Astrocyte (in vitro differentiated cells and primary cell): ENCODE measurements at places on chromosomes 7 and 10. TPM values are rescaled to one million over a fixed set of nuclear protein-coding genes. Genes with fewer than 3 reads are reported as not detected.
A peak's percentile ranks its signal among the peaks of the same experiment; 100 is the strongest.

- H3K36me3 ChIP-seq: no peaks in the 10 kb centered on the region
- H3K27ac ChIP-seq: no peak overlapping the region
- no peaks in the 10 kb centered on the region for H3K4me1 ChIP-seq
- H3K27me3 ChIP-seq: peaks cover 16% of the 10 kb centered on the region
- no peak overlapping the region for H3K4me3 ChIP-seq
These were observed 159.0 kb upstream of the UNC5B start for GRCh38 chr10:71053169-71053895.

CCDC3 gene
- total RNA-seq: 25.8 and 52.1 TPM in 2 replicates

- no peaks in the 10 kb centered on the region for H3K27me3 ChIP-seq
- H3K4me1 ChIP-seq: no peaks in the 10 kb centered on the region
- peak; percentile 62 for DNase-seq
- H3K27ac ChIP-seq: no peak overlapping the region
- H3K36me3 ChIP-seq: peaks cover 4% of the 10 kb centered on the region
- no peak overlapping the region for H3K4me3 ChIP-seq
These were observed 92.6 kb downstream of the MLLT10 start for GRCh38 chr10:21626457-21627161.

GRCh38 chr7:128837521-128837921 lies 7.3 kb downstream of the FLNC start:
- no peak overlapping the region for H3K4me3 ChIP-seq
- H3K36me3 ChIP-seq: peaks cover 50% of the 10 kb centered on the region
- H3K27me3 ChIP-seq: no peaks in the 10 kb centered on the region
- DNase-seq: no peak
- peaks cover 50% of the 10 kb centered on the region for H3K4me1 ChIP-seq
- H3K27ac ChIP-seq: no peak overlapping the region

DNA sequence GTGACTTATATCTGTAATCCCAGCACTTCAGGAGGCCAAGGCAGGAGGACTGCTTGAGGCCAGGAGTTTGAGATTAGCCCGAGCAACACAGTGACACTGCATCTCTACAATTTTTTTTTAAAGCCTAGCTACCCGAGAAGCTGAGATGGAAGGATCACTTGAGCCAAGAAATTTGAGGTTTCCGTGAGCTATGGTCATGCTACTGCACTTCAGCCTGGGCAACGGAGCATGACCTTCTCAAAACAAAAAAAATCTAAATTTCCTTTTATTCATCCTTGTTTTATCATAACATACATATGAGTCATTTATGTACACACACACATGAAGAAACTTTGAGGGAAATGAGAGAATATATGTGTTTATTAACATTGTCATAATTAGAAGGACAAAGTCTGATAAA lies 277.5 kb upstream of the MAGI2 start:
- no peak overlapping the region for H3K27ac ChIP-seq
- no peak overlapping the region for H3K4me3 ChIP-seq
- no peak for DNase-seq
- no peaks in the 10 kb centered on the region for H3K4me1 ChIP-seq
- H3K36me3 ChIP-seq: no peaks in the 10 kb centered on the region

TMEM139 gene
- total RNA-seq: 0.20 TPM in 1 of 2 replicates, not detected in the other

DNA sequence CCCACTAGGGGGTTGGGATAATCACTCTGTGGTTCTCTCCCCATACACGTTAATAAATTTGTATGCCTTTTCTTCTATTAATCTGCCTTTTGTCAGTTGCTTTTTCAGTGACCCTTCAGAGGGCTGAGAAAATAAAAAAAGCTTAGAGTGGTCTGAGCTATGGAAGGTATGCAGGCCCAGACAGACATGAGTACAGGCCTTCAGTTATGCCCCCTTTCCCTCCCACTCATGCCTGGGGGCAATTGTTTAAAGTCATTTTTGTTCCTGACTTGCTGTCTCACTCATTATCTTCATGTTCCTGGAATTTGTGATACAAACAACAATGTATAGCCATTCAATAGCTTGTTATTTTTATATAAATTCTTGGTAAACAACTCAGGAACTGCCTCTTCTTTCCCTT lies 170.8 kb downstream of the AKR1D1 start:
- H3K4me3 ChIP-seq: no peak overlapping the region
- peaks cover 20% of the 10 kb centered on the region for H3K4me1 ChIP-seq
- H3K36me3 ChIP-seq: no peaks in the 10 kb centered on the region
- peak overlapping the region; percentile 49 for H3K27ac ChIP-seq

- no peak overlapping the region for H3K4me3 ChIP-seq
- no peaks in the 10 kb centered on the region for H3K4me1 ChIP-seq
- no peak overlapping the region for H3K27ac ChIP-seq
These were observed 112.8 kb upstream of the SFMBT2 start for GRCh38 chr10:7523656-7524055.

NPY gene
- 0.57 TPM in 1 of 2 replicates, not detected in the other for total RNA-seq

SEMA3D gene
- total RNA-seq: 9.1 and 17.7 TPM in 2 replicates

DNA sequence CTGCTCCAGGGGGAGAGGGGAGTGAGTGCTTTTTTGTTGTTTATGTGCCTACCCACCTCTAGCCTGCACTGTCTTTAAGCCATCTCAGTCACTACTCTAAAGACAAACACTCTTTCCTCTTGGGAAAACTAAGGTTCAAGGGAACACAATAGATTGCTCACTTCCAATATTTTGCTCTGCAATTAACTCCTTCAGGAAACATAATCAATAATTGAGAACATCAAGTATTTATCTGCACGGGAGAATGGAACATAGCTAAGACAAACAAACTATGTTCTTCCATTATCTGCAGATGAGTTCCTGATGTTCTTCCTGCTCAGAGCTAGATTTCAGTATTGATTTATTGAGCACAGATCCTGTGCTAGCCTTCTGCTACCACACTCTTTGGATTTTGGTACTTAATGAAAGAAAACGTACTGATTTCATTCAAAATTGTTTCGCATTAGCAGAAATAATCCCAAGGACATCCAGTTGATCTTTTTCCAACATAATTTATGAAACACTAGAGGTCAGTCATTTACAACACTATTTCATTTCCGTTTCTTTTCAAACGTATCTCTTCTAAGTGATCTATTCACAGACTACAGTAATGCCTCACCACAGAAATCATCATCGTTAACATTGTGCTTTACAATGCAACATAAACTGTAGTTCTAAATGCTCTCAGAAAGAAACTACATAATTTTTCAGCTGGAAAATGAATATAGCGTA lies 8.3 kb downstream of the NEBL start:
- H3K4me1 ChIP-seq: peaks cover 15% of the 10 kb centered on the region
- no peak for DNase-seq
- H3K36me3 ChIP-seq: no peaks in the 10 kb centered on the region
- no peaks in the 10 kb centered on the region for H3K27me3 ChIP-seq
- H3K27ac ChIP-seq: no peak overlapping the region

DNA sequence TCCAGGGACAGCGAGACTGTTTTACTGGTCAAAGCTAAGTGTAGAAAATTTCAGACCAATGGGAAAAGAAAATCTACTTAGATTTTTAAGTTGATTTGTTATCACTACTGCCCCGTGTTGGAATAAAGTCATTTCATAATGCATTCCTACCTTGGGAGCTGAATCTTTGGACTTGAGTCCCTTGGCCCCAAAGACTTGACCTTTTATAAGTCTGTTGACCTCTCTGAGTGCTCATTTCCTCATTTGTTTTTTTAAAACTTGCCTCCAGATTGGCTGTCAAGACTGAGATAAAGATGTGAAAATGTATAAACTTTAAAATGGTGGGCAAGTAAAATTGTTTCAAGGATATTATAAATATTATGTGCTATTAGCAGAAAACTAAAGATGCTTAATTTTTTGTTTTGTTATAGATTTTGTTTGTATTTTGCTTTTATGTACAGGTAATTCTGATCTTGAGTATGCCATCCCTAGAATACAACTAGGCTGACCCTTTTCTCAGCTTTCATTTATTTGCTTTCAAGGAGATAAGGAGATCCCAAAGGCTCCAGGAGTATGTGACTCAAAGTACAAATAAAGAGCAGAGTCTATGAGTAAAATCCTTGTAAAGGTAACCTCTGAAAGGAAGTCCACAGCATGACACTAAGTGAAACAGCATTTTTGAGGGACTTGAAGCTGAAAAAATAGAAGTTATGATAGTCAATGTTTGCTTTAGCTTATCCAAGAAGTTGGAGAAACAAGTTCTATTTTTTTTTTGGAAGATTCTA lies 54.6 kb downstream of the TMEM26 start:
- H3K4me1 ChIP-seq: peaks cover 8% of the 10 kb centered on the region
- H3K36me3 ChIP-seq: no peaks in the 10 kb centered on the region
- peak; percentile 49 for DNase-seq
- no peak overlapping the region for H3K27ac ChIP-seq
- no peaks in the 10 kb centered on the region for H3K27me3 ChIP-seq
- no peak overlapping the region for H3K4me3 ChIP-seq

SLC29A4 gene
- 7.0 and 8.2 TPM in 2 replicates for total RNA-seq

GRCh38 chr10:37856881-37857286 lies 526 bp downstream of the ZNF248 start:
- peaks cover 6% of the 10 kb centered on the region for H3K4me1 ChIP-seq
- H3K27ac ChIP-seq: peak overlapping the region; percentile 94
- no peak for DNase-seq
- H3K4me3 ChIP-seq: peak overlapping the region; percentile 81
- H3K27me3 ChIP-seq: no peaks in the 10 kb centered on the region
- H3K36me3 ChIP-seq: no peaks in the 10 kb centered on the region

DNA sequence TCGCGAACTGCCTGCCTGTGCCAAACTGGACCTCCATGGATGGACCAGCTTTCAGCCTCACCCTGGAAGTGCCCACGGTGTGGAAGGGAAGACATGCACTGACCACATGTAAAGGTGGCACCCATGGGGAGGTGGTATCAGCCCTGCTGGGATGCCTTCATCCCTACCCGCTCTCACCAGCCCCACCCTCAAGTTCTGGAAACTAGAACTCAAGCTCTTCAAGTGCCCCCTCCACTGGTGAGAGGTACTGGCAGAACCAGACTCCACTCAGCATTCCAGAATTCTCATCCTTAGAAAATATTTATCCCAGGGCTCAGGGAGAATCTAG lies 5.9 kb downstream of the ZNF488 start:
- no peaks in the 10 kb centered on the region for H3K36me3 ChIP-seq
- H3K4me3 ChIP-seq: no peak overlapping the region
- H3K4me1 ChIP-seq: no peaks in the 10 kb centered on the region
- H3K27me3 ChIP-seq: peaks cover 17% of the 10 kb centered on the region
- DNase-seq: no peak

DNA sequence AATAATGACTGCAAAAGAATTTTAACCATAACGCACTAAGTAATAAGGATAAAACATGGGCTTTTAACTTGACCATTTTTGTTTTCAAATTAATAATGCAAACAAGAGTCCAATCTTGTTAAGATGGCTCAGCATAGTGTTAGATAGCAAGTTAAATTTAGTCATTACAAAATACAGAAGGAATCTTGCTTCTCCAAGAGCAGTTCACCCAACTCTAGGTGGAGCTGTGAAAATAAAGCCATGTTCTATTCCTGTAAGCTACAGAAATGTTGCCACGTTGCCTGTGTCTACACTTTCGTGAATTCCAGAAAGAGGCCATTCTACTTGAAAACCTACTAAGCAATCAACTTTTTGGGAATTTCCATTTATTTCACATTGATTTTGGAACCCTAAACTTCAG lies 191.9 kb downstream of the SFMBT2 start:
- H3K4me3 ChIP-seq: no peak overlapping the region
- no peaks in the 10 kb centered on the region for H3K4me1 ChIP-seq
- no peaks in the 10 kb centered on the region for H3K27me3 ChIP-seq
- H3K36me3 ChIP-seq: no peaks in the 10 kb centered on the region
- H3K27ac ChIP-seq: no peak overlapping the region
- peak; percentile 41 for DNase-seq
